Muscle of back (tissue), 13 donors: ENCODE measurements at places on chromosomes 11 and 22. TPM values are rescaled to one million over a fixed set of nuclear protein-coding genes. Genes with fewer than 3 reads are reported as not detected.

The NCR3LG1 gene
- polyA plus RNA-seq, result 0.27 TPM

The TAF10 gene
- 98.6 TPM for polyA plus RNA-seq

The CRYBB3 gene
- polyA plus RNA-seq, result 0.63 TPM

The OR2AT4 gene
- polyA plus RNA-seq, result 0.03 TPM

The HEPHL1 gene
- polyA plus RNA-seq, result not detected

The SEPTIN5 gene
- 83.2 TPM for polyA plus RNA-seq

The IGF2 gene
- 3,827 TPM for polyA plus RNA-seq

The SYCE3 gene
- polyA plus RNA-seq, result not detected

The MYRF gene
- polyA plus RNA-seq, result 0.69 TPM

The TST gene
- polyA plus RNA-seq, result 11.3 TPM

The MIAT gene
- 0.42 TPM for polyA plus RNA-seq

The PANX3 gene
- polyA plus RNA-seq, result 0.12 TPM

The HBB gene
- 2,168 TPM for polyA plus RNA-seq

The SCUBE2 gene
- 33.7 TPM for polyA plus RNA-seq

The TUT1 gene
- polyA plus RNA-seq, result 12.4 TPM

- DNase-seq, result no peak
These were observed 4.3 kb upstream of the PATZ1 start for GRCh38 chr22:31350410-31350863.

DNA sequence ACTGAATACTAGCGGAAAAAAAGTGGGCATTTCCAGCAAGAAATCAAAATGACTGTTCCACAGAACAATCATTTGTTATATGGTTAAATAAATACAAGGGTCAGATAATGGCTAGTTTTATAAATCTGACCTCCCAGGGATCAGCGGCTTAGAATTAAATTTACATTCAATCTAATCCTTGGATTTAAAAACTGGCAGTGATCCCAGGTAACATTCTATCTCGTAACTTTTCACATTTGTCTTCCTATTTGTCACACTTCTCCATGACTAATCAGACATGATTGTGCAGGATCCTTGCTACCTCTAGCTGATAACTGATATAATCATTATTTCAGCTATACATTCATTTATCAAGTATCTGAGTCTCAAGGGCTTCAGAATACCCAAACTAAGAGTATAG is 2.9 kb upstream of the MMP3 start:
- no peak for DNase-seq

- DNase-seq, result no peak
These were observed 146.5 kb downstream of the GRIK4 start for GRCh38 chr11:120658071-120658423.

GRCh38 chr22:37176464-37177061 is 11.5 kb downstream of the C1QTNF6 start:
- peak; percentile 90 for DNase-seq

GRCh38 chr11:14657841-14658240 is 14.2 kb downstream of the PDE3B start:
- DNase-seq, result no peak

DNA sequence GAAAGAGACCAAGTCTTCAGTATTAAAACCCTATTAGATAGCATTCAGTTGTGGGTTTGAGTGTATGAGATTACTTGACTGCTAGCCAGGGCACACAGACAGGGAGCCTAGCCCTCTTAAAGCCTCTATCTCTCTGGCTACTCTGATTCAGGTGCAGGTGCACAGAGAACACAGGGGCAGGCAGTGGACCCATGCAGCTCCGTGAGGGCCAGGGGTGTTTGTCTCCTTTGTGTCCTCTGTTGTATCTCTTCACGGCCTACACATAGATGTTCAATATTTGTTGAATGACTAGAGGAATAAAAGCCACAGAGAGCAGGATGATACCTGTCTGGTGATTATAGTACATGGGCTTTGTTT is 21.5 kb upstream of the AIFM3 start:
- DNase-seq, result no peak

- DNase-seq, result peak; percentile 25
These were observed 56.9 kb upstream of the TNRC6B start for GRCh38 chr22:40120848-40121247.

DNA sequence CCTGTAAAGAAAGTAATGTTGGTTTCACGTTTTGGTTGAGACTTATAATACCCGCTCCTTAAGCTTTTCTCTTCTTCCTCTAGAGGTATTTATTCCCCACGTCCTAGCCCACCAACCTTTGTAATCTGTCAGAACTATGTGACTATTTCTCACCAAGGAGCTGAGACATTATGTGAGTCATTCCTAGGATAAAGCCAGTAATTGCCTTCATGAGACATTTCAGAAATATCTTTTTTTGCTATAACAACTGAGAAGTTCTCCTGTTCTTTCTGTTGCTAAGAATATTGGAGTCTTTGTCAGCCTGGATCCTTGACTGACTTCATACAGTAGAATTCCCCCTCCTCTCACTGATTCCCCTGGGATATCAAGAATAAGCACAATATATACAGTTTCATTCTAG is 1497.0 kb upstream of the TENM4 start:
- no peak for DNase-seq

DNA sequence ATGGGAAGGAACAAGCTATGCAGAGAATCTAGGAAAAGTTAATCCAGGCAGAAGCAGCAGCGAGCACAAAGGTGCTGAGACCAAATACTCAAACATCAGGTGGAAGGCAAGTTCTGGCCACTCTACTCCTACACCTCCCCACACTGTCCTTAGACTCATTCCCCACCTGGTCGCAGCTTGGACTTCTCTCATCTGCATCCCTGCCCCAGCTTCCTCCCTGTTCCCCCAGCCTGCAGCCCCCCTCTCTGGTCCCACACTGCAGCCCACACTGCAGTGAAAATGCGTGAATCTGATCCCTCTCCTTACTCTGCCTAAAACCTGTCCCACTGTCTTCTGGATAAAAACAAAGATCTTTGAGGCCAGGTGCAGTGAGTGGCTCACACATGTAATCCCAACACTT is 9.1 kb downstream of the TPBGL start:
- DNase-seq, result no peak

GRCh38 chr11:134524896-134525845 is 113.1 kb upstream of the B3GAT1 start:
- DNase-seq, result no peak

GRCh38 chr11:120482149-120482548 is 29.4 kb upstream of the GRIK4 start:
- DNase-seq, result no peak

GRCh38 chr11:1484695-1485503 is 1.7 kb downstream of the MOB2 start:
- DNase-seq, result no peak

GRCh38 chr11:92744929-92745585 is 224.4 kb upstream of the MTNR1B start:
- DNase-seq, result peak; percentile 40

DNA sequence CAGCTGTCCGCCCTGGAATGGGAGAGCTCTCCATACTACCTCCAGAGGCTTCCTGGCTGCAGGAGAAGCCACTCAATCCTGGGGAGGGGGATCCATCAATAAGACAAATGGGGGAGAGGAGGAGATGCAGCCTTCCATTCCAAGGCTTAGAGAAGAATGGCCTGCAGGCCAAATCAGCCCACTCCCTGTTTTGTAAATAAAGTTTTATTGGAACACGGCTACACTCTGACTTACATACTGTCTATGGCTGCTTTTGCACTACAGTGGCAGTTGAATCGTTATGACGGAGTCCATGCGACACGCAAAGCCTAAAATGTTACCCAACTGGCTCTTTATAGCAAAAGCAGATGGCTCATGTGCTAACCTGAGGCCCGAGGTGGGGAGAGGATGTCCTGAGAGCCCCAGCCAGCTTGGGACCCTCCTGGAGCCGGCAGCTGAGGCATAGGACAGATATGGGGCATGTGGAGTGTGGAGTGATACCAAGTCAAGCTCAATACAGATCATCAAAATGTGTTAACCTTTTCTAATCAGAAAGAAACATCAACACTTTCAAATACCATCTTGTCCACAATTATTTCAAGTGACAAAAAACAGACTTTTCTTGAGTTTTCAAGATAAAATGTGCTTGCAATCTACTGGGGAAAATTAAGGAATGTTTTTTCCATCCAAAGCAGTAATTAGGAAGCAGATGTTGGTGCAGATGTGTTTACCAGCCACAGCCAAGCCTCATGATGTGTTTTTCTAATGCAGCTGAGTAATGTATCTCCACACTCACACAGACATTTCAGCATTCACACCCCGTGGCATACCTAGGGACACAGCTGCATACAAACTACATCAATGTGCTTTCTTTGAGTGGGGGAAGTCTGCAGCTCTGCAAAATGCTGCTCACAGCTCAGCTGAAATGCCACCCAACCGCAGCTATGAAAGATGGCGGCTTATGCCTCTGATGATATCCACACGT is 181.6 kb downstream of the SHANK2 start:
- peak; percentile 6 for DNase-seq

DNA sequence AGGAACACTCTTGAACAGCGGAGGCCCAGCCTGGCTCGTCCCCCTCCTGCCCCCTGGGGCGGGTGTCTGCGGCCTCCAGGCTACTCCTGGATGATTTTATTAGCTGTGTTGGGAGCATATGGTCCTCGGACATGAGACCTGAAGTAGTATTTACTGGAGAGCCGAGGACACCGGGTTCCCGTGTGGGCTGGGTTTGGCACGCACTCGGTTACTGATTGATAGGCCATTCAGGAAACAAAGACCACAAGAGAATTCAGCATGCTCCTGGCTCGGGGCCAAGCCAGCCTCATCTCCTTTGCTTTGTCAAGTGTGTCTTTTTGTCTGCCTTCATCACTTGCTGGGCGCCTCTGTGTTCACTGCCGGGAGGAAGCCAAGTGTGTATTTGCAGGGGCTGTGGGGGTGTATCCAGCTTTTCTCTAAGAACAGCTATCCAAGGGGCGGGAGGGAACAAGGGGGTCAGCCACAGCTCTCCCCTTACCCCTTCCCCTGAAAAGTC is 9.7 kb downstream of the FXYD2 start:
- peak; percentile 69 for DNase-seq

GRCh38 chr22:46132830-46133587 is 17.3 kb upstream of the PPARA start:
- DNase-seq, result no peak

- no peak for DNase-seq
These were observed 100.0 kb downstream of the PAX6 start for GRCh38 chr11:31711137-31711536.

DNA sequence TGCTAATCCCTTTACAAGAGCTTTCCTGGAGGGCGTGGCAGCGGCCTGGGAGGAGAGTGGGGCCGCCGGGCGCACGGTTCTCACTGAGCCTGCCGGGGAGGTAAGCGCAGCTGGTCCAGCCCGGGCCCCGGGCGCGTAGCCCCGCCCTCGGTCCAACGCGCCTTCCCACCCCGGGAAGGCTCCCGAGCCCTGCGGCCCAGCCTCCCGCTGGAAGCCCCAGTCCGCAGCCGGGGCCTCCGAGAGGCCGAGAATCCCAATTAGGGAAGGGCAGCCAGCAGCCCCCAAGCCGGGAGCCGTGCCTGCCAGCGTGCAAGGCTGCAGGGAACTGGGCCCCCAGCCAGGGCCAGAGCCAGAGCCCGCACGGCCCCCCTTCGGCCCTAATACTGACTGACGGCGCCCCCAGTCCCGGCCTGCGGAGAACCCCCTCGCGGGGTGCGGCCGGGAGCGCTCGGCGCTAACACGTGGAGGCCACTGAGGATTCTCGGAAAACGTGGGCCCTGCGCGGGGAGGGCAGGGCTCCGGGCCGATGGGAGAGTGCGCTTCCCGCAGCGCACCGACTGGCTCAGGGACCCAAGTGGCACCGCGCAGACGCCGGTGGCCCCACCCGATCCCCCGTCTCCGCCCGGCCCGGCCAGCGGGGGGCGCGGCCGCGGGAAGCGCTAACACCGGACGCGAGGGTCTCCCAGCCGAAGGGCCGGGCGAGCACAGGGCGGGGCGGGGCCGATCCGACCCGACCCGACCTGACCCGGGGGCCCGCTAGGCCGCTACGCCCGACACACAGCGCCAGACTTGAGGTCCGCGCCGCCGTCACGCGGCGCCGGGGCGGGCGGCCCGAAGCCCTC is 5.7 kb downstream of the ZFTA start:
- DNase-seq, result no peak

GRCh38 chr11:72228844-72229231 is 4.3 kb downstream of the INPPL1 start:
- no peak for DNase-seq

- no peak for DNase-seq
These were observed 144.9 kb downstream of the PGR start for GRCh38 chr11:100984668-100985067.

- no peak for DNase-seq
These were observed 31.4 kb downstream of the LRFN4 start for GRCh38 chr11:66888282-66888681.
